NCI-H1417 treated with DMSO at 0.1 percent for 48 hours (cell line): ENCODE measurements at places on chromosomes 12 and 14.

- DNase-seq: no peak
These were observed 37.3 kb upstream of the TBPL2 start for GRCh38 chr14:55477680-55478079.

DNA sequence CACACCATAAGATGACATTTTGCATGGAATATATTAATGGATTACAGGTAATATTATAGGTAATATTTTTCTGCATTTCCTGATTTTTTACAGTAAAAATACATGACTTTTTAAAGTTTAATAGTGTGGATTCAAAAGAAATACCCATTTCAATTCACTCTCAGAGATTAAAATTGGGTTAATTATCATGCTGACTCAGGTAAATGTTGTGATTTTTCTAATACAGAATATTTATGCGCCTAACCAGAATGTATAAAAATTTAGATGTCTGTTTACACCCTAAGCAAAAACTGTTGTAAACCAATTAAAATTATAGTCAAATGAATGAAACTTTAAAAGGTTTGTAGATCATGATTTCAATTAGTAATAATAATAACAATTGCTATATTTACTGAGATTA lies 117.2 kb upstream of the FLRT2 start:
- DNase-seq: no peak

DNA sequence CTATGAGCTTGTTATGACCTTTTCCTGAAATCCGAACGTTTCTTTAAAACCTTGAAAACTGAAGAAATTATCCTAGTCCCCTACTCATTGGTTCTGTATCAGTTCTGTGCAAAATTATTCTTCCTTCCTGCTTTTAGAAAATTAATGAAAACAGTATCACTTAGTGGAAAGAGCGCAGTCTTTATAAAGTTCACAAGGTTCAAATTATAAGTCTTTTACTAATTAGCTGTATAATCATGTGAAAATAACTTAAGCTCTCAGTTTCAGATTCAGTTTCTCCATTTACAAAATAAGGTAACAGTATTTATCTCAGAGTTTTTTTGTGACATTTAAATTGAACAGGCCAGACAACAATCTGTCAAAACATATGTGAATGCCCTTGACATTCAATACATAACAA lies 306.1 kb downstream of the ADAMTS20 start:
- DNase-seq: no peak

DNA sequence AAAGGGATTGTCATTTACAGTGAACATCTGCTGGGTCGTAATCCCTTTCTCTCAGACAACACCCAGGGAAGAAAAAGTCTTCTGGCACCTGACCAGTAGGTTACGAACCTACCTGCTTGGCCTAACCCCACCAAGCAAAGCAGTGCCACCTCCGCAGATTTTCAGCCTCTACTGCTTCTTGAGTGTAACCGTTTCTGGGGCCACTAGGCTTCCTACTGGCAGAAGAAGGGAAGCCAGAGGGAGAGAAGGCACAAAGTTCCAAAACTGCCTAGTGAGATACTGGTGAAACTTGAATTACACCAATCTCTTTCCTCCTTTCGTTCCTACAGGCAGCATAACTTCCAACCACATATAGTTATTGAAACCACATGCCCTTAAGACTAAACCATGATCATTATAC lies 383.6 kb downstream of the BCAT1 start:
- DNase-seq: no peak

DNA sequence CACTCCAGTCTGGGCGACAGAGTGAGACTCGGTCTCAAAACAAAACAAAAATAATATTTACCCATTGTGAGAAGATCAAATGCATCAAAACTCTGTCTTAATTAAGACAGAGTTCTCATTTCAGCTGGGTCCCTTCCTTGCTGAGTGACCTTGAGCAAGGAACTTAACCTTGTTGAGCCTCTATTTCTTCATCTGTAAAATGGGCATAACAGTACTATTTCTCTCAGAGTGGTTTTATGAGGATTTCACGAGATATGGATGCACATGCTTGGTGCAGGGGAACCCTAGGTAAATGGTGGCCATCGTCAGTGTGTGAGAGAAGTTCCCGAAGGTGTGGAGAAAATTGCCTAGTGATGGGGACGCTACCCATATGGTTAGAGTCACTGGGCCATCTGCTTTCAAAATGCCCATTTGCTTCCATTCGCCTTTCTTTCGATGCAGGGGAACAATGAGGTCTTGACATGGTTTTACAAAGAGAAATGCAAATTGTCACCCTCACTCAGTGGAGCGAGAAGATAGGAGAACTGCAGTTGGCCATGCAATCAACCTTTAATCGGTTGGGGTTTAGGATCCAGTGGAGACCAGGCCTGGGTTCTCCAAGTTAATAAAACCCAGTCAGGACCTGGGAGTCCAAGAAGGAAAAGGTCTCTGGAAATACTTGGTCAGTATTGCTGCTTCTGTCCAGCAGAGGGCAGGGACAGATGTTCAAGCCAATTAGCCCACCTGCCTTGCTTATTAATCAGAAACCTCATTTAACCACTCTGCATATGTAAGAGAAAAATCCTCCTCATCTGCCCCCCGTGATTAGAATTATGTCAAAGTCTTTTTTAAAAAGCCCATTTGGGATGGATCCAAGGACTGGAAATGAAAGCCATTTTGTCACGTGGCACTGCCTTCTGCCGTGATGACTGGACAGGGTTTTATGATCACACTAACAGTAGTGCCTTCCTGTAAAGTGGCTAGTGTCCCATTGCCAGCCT lies 37.2 kb downstream of the CFAP251 start:
- DNase-seq: no peak

- DNase-seq: no peak
These were observed 32.7 kb upstream of the RAB21 start for GRCh38 chr12:71721783-71722505.

DNA sequence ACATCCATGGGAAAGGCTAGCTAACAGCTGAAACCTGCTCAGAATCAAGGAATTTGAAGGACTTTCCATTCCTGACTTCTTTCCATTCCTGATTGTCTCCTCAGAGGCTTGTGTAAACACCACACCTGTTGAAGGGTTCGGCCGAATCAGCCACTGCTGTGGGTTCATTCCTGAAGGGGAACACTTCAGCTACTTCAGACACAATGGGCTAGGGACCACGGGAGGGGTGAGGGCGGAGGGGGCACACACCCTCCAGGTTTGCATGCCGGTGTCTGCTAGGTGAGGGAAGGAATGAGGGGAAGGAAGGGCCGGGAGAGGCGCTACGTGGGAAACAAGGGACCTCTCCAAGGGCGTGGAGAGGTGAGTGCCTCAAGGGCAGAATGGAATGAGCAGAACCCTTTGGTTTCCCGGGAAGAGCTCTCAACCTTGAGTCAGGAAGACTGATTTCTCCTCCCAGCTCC lies 1.3 kb downstream of the GPRC5A start:
- DNase-seq: no peak

GRCh38 chr14:60164404-60164711 lies 840 bp downstream of the DHRS7 start:
- DNase-seq: no peak

DNA sequence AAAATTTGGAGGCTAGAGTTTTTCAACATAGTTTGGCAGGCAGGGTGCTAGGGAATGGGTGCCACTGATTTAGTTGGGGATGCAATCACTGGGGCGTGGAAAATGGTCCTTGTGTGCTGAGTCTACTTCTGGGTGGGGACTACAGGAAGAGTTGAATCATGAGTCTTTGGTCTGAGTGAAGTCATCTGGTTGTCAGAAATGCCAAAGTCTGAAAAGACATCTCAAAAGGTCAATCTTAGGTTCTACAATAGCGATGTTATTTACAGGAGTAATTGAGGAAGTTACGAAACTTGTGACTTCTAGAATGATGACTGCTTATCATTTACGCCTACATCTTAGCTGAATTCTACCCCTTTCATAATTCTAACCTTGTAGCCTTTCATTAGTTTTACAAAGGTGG lies 209.1 kb downstream of the NUBPL start:
- no peak for DNase-seq

- DNase-seq: no peak
These were observed 319.6 kb upstream of the DCN start for GRCh38 chr12:91502208-91502607.

GRCh38 chr14:92280554-92281262 lies 42.3 kb upstream of the SLC24A4 start:
- no peak for DNase-seq

DNA sequence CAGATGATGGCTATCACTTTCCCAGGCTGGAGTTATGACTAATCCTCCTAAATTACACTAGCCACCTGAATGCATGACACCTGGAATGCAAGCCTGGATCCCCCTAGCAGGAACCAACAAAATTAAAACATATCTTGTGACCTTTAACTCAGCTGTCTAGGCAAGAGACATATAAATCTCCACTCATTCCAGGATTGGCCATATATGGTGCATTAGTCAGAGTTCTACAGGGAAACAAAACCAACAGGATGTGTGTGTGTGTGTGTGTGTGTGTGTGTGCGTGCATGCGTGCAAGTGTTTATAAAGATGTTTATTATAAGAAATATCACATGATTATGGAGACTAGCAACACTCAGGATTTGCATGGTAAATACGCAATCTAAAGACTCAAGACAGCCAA lies 212.8 kb downstream of the KIF21A start:
- no peak for DNase-seq

DNA sequence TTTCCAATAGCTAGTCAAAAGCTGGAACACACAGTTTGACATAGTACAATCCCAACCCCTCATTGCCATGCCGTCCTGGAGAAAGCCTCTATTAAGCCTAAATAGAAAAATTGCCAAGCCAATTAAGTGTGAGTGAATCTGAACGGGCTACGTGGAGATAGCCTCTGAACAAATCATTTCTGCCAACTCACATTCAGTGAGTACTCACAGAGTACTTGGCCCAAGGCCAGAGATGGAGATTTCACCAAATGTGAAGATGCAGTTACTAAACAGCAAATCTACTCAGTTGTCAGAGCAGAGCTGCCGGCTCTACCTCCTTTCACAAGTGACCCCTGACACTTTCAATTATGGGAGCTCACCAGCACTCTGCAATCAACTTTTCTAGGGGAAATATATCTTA lies 350.0 kb downstream of the GALC start:
- DNase-seq: no peak

DNA sequence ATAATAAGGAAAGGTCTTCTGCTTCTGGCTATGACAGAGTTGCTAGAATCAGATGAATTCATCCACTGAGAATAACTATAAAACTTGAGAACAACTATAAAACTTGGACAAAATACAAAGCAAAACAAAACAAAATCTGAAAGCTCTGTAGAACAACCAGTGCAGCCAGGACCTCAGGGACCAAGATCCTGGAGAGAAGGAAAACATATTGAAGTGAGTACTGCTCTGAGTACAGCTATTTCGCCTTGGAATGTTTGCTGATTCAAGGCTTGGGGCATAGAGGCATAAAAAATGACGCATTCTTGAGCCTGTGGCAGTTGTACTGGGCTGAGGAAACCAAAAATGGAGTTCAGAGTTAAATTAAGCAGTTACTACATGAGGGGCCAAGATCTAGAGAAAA lies 21.7 kb downstream of the FOXA1 start:
- no peak for DNase-seq

GRCh38 chr12:112121780-112122565 lies 3.4 kb upstream of the TRAFD1 start:
- no peak for DNase-seq

DNA sequence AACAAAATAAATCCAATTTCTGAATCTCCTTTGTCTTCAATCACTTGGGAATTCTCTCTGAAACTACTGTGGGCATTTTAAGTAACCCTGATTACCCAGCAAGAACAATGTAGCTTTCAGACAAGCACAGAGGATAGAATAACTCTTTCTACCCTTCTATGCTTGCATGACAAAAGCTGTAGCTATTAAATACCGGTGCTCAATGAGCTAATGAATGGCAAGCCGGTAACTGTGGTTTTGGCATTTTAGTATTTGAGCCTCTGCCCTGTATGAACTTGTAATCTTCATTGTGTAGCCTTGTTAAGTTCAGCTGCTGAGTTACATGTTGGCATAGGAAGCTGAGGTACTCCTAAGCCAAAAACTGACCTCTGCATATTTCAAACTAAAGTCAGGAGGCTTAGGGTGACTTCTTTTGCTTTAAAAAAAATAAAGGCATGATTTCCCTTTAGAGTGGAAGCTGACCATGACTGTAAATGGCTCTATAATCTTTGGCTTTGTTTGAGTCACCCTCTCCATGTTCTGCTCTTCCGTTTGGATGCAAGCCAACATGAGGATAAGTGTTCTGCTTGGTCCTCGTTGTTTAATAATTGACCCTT lies 171.0 kb upstream of the HIF1A start:
- DNase-seq: no peak

DNA sequence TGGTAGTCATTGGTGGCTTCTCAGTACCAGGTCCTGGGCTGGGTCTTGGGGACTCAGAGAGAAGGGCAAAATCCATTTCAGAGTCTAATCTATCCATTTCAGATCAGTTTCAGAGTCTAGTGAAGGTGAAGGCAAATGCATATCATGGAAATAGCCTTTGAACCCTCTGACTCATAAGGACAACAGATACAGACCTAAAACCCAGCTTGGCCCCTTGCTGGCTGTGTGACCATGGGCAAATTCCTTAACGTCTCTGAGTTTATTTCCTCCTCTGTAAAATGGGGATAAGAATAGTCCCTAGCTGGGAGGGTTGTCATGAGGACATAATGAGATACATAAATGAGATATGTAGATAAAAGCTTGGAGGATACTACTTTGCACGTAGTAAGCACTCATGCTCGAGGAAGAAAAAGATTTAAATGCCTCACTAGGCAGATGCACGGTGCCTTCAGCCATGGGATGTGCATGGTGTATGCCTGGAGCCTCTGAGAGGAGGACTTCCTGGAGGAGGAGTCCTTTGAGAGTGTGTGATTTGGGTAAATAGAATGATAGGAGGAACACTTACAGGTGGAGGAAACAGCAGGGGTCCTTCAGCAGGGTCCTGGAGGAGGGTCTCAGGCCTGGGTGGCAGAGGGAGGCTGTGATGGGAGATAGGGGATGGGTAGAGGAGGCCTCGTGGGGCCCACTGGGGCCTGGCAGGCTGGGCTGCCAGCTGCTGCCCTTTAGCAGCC lies 8.0 kb downstream of the DTX1 start:
- DNase-seq: no peak
